ENCODE measurements at places on chromosomes 12 and 14. TPM values are rescaled to one million over a fixed set of nuclear protein-coding genes. Genes with fewer than 3 reads are reported as not detected.

Gene TAS2R42
- total RNA-seq: not detected

Gene CACNA1C
- total RNA-seq: 171 TPM

Gene FAIM2
- total RNA-seq: 20.5 TPM

Gene TESPA1
- total RNA-seq: 0.70 TPM

Gene CAMKK2
- 15.2 TPM for total RNA-seq

Gene FOXN4
- total RNA-seq: not detected

Gene IAPP
- total RNA-seq: not detected

Gene FLRT2
- total RNA-seq: 3.4 TPM

Measured in Right ventricle myocardium inferior (tissue), 1 donor.